Stimulated activated naive CD4-positive, alpha-beta T cell treated with Interleukin-2 at 50 U/mL for 16 hours (primary cell): ENCODE measurements at places on chromosomes 3 and 15.

DNA sequence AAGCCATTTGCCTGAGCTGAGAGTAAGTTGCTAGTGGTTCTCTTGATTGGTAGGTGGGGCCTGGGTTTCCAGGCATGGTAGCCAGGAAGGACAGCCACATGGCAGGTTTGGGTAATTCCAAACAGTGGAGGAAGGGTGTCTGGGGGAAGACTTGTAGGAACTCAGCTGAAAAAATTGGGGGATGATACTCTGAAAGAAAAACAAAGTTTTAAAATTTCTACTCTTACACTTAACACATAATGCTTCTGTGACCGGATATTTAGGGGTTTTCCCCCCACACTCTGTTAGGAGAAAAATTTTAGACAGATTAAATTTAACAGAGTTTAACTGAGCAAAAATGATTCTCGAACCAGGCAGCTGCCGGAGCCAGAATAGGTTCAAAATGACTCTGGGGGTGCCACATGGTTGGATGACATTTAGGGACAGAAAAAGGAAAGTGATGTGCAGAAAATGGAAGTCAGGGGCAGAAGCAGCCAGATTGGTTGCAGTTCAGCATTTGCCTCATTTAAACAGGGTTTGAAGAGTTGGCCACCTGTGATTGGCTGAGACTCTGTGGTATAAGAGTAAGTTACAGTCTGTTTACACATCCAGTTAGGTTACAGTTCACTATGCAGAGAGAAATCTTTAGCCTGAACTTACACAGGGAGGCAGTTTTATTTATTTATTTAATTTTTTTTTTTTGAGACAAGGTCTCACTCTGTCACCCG is 8.1 kb downstream of the B2M start:
- DNase-seq = peak; percentile 61

DNA sequence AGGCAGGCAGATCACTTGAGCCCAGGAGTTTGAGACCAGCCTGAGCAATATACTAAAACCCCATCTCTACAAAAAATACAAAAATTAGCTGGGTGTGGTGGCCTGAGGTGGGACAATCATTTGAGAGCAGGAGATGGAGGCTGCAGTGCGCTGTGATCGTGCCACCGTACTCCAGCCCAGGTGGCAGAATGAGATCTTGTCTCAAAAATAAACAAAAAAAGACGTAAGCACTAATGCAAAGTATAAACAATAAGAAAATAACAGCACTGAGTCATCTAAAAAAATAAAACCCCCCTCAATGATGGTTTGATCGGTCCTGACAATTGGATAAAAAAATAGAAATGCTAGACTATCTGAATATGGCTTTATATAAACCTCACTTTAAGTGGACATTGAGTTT is 3.6 kb downstream of the PPP1R2 start:
- no peak for DNase-seq

- no peak for DNase-seq
Measured at GRCh38 chr3:129384594-129385323, 43.7 kb downstream of the EFCAB12 start.

DNA sequence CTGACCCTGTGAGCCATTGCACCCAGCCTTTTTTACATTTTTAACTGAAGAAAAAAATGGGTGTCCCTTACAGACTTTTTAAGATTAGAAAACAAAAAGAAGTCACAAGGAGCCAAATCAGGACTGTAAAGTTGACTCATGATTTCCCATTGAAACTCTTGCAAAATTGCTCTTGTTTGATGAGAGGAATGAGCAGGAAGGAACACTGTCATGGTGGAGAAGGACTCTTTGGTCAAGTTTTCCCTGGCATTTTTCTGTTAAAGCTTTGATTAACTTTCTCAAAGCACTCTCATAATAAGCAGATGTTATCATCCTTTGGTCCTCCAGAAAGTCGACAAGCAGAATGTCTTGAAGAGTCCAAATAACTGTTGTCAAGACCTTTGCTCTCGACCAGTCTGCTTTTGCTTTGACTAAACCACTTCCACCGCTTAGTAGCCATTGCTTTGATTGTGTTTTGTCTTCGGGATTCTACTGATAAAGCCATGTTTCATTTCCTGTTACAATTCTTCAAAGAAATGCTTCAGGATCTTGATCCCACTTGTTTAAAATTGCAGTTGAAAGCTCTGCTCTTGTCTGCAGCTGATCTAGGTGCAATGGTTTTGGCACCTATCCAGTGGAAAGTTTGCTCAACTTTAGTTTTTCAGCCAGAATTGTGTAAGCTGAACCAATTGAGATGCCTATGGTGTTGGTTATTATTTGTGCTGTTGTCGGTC is 369.4 kb downstream of the MAGI1 start:
- DNase-seq = no peak

- no peak for DNase-seq
Measured at GRCh38 chr3:72678867-72679266, 169.4 kb downstream of the SHQ1 start.

- no peak for DNase-seq
Measured at GRCh38 chr3:102057781-102058421, 208.6 kb downstream of the NFKBIZ start.

- DNase-seq = no peak
Measured at GRCh38 chr3:159764490-159765029, 224.1 kb upstream of the IL12A start.

GRCh38 chr3:58085616-58086015 is 77.4 kb downstream of the FLNB start:
- no peak for DNase-seq

DNA sequence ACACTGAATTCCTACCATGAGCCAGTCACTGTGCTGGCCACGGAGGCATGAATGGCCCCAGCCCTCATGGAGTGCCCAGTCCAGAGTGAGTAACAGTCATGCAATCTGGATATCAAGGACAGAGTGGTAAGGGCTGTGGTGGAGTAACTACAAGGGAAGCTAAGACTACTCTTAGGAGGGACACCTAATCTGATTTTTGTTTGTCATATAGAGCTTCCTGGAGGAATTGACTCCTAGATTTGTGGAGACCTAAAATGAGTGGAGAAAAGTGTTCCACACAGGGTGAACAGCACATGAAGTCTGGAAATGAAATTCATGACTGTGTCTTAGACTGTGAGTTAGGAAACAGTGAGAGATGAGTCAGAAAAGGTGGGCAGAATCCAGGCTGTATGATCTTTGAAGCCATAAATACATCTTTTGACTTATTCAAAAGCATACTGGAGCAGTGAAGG is 219.9 kb downstream of the NFKBIZ start:
- DNase-seq = no peak

- DNase-seq = peak; percentile 4
Measured at GRCh38 chr15:69666441-69666882, 213.8 kb downstream of the RPLP1 start.

DNA sequence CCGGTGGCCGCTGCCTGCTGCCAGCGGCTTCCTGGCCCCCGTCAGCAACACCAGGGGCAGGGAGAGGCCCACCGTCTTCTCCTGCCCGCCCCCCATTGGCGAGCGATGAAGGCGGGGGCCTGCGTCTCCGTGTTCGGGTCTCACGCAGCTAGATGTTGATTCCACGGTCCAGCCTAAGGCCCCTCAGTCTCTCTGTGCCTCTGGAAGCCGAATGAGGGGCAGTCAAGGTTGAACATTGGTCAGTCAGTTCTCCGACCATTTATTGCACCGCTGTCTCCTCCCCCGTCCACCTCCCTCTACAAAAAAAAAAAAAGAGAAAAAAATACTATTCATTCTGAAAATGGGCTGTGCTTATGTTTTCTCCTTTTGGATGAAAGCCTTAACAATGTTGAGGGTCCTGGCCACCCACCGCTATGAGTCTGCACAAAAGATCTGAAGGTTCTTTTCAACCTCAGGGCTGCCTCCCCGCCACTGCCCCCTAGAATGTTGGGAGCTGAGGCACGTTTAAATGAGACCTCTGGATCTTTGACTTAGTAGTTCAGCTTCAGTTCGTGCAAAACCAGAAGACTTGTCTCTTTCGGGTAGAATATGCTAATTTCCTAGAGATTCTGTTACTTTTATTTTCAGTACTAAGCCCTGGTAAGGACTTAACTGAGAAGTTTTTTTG is 736 bp downstream of the IREB2 start:
- peak; percentile 42 for DNase-seq

DNA sequence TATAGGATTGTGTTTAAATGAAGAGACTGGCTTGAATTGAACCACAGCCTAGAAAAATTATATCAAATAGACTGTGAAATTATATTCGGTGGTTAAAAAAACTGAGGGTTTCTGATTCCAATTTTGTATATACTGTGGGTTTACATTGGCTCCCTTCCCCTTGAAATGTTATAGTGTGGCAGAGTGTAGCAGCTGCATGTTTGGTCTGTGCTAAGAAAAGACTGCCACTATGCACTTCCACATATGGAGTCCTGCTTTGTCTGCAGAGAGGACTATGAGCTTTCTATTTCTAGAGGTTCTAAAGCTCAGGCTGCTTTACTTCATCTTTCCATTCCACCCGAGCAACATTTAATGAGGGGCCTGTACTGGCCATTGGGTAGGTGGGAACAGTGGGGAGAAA is 112.3 kb downstream of the P3H2 start:
- DNase-seq = no peak

- no peak for DNase-seq
Measured at GRCh38 chr15:69075440-69075839, 60.9 kb downstream of the NOX5 start.

GRCh38 chr3:114379266-114379665 is 85.4 kb downstream of the TIGIT start:
- DNase-seq = no peak

DNA sequence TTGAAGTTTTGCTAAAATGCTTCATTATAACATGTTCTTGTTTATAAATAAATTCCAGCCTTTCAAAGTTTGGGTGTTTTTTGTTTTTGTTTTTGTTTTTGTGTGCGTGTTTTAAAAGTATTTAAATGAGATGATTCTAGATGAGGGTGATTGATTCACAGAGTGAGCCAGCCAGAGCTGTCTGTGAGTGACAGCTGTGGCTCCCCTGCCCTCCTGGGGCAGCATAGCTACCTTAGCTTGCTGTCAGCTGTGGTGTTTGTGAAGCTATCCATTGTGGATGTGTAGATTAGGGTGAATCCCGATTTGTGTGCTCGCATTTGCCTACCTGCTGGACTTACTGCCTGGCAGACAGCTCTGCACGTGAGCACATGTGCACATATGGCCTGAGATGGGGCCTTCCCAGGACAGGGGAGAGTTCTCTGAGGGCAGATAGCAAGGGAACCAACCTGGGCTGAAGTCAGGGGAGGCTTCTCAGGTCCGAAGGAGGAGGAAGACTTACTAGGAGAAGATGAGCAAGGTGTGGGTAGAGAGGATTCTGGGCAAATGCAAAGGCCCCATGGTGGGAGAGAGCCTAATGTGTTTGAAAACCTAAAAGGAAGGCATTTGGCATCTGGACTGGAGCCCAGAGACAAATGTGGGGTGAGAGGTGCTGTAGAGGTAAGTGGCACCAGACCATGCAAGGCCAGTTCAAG is 124.2 kb downstream of the EEFSEC start:
- DNase-seq = no peak

- DNase-seq = no peak
Measured at GRCh38 chr3:188754267-188754666, 417.5 kb upstream of the TPRG1 start.

DNA sequence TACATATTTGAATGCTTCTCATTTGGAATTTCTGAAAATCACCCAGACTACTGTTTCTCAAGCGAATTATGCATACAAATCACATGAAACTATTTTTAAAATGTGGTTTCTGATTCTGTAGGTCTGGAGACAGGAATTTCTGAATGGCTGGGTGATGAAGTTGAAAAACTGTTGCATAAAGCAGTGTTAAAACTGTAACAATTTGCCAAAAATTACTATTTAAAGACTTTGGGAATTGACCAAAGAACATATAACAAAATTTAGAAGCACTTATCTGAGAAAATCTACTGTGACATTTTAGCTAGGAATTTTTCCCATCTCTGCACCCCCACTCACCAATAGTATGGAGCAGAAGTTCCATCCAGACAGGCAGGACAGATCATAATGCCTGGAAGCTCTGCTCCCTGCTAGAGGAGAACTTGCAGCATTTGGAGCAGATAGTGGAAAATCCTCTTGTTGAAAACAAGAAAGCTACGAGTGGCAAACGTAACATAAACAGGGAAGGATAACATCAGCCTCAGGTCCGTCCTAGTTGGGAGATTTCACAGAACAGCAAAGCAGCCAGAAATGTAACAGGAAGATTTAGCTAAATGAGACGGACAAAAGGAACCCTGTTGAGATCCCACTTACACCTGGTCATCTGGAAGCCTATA is 132.3 kb upstream of the MCTP2 start:
- no peak for DNase-seq

- DNase-seq = no peak
Measured at GRCh38 chr3:159711560-159712333, 276.9 kb upstream of the IL12A start.

GRCh38 chr3:49805897-49806701 is 3.0 kb downstream of the INKA1 start:
- no peak for DNase-seq

DNA sequence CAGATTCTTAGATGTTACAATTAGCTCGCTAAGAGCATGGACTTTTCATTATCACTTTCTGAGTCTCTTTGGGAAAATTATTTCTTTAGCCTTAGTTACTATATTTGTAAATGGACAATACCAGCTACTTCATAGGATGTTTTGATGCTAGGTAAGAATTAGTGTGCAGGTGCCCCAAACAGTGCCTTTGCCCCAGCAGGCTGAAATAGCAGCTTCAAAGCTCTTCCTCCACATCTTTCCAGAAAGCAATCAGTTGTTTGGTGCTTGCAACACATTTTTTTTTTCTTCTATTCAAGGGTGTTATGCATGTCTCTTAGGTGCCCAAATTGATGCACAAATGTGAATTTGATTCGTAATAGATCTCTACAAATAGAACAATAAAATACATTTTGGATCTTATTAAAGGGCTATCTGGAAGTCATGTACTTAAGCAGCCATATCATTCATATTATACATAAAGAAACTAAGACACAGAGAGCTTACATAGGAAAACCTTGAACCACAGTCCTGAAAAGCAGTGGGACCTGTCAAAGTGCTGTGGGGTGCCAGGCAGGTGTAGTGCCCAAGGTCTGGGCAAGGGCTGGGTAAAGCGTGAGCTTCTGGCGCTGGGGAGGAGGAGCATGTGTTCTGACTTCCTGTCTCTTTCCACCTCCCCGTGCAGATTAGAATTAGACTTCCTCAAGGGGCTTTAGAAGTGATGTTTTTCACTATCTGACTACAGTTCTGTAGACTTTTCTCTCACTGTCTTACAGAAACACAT is 62.9 kb downstream of the FNDC3B start:
- no peak for DNase-seq

DNA sequence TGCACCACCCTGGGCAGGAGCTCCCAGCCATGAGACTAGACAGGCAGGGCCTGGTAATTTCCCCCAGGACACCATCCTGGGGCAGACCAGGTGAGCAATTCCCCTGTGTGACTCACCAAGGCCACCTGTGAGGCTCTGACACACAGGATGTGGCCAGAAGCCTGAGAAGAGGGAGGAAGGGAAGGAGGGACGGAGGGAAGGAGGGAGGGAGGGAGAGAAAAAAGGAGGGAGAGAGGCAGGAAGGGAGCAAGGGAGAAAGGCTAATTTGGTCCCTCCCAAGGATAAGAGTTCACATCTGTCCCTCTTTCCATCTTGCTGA is 25.9 kb downstream of the WNT7A start:
- DNase-seq = no peak

- no peak for DNase-seq
Measured at GRCh38 chr15:78290222-78290621, 9.2 kb downstream of the SKIC8 start.

GRCh38 chr3:24145981-24146822 is 201.1 kb downstream of the NR1D2 start:
- no peak for DNase-seq

- no peak for DNase-seq
Measured at GRCh38 chr3:160464971-160465370, 15.4 kb upstream of the TRIM59 start.

- no peak for DNase-seq
Measured at GRCh38 chr3:18772699-18773305, 347.7 kb upstream of the SATB1 start.
